ENCODE measurements at places on chromosomes 2 and 18. TPM values are rescaled to one million over a fixed set of nuclear protein-coding genes. Genes with fewer than 3 reads are reported as not detected.

Gene ERICH2
- total RNA-seq: not detected

Gene MBD1
- 33.3 TPM for total RNA-seq

Gene ASPRV1
- 0.20 TPM for total RNA-seq

Gene AQP12B
- not detected for total RNA-seq

Gene REG3A
- not detected for total RNA-seq

Gene CDH2
- total RNA-seq: 39.4 TPM

Gene SIX2
- 2.5 TPM for total RNA-seq

Gene CHST10
- 16.3 TPM for total RNA-seq

Gene KYNU
- 220 TPM for total RNA-seq

Gene GALNT14
- total RNA-seq: 44.3 TPM

Gene SEC11C
- total RNA-seq: 71.0 TPM

Gene DNAH7
- 1.0 TPM for total RNA-seq

Gene NPPC
- 0.45 TPM for total RNA-seq
